ENCODE measurements at places on chromosomes 4 and X.

DNA sequence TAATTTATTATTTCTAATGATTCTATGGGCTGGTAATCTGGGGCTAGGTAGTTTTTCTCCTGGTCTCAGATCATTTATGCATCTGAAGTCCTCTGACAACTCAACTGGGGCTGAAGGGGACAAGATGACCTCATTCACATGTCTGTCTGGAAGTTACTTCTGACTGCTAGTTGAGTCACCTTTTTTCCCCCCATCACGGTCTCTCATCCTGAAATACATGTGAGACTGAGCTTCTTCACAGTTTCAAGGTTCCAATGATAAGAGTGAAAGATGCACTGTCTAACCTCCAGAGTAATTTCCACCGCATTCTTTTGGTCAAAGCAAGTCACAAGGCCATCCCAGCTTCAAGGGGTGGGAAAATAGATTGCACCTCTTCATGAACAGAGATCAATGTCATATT is 356.7 kb upstream of the RPS6KA3 start:
- no peak for DNase-seq

DNA sequence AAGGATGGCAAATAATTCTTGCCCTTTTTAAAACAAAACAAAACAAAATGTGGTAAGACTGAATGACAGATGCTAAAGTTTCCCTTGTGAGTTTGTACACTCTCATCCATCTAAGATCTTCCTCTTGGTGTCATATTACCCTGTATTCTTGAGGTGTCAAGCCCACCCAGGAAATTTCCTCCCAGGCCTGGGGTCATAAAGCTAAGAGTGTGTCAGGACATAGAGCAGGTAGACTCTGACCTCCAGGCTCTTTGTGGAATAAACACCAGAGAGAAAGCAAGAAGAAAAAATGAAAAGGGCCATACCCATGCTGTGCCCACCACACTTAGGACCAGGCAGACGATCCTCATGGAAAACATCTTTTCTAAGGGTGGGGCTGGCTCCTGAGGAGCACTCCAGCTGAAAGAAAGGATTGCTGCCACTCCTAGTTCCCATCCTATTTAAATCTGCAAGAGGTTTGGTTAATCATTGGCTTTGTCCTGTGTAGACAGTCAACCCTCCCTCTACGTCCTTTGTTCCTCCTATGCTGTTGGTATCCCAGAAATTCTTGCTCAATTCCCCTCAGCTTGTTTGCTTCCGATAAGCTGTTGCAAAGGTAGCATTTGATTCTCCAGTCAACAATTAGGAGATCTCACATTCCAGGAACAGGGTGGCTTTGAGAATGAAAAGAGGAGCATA is at the start of gene FGA:
Gene FGA (minus strand): TSS at position 414 of the 678 bp plus-strand sequence. CDS start 55 bp downstream, at position 359.
- DNase-seq = no peak

- no peak for DNase-seq
Measured at GRCh38 chr4:37667197-37668100, 18.7 kb downstream of the RELL1 start.

GRCh38 chrX:41596596-41596995 is 92.2 kb upstream of the GPR34 start:
- no peak for DNase-seq

- DNase-seq = no peak
Measured at GRCh38 chrX:112011376-112011775, 71.2 kb downstream of the TRPC5 start.

DNA sequence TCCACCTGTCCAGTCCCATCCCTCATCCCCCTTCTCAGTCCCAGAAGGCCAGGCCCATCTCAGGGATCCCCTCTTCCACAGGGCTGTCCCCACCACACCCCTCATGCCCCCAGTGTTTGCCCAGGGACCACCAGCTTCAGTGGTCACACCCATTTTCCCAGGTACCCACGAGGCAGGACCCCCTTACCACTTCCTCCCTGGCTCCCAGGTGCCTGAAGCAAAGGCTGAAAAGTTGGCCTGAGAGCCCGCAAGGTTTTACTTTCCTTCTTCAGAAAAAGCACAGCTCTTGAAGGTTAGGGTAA is 7.8 kb downstream of the TMEM271 start:
- DNase-seq = no peak

GRCh38 chr4:3046162-3046561 is 28.2 kb downstream of the HTT-AS start:
- no peak for DNase-seq

DNA sequence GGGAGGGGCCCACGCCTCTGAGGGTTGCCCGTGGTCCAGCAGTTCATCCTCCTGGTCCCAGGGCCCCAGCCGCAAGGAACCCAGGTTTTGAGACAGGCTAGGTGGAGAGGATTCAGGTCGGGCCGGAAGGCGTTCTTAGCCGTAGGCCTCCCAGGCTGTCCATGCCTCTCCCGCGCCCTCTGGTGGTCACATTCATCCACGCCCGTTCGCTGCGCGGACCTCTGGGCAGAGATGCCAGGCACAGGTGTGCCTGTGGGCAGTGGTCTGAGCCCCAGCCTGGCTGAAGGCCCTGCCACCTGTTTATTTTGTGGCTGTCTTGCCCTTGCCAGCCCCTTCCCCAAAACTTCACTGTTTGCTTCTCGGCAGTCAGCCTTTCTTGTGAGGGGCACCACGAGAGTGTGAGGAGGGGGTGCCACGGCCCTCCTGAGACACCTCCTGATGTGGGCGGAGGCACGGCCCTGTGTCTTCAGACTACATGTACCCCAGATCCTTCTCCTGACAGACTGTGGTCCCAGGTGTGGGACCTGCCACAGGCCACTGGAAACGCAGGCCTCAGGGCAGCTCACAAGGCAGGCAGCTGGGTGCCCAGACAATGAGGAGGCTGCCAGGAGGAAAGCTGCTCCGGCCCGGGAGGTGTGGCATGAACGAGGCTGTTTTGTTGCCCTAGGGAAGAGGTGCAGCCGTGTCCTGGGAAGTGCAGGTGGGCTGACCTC is 5.0 kb downstream of the UVSSA start:
- peak; percentile 80 for DNase-seq

GRCh38 chrX:38052096-38052495 is 45.7 kb downstream of the SYTL5 start:
- DNase-seq = peak; percentile 49

- no peak for DNase-seq
Measured at GRCh38 chr4:66273110-66273509, 602.8 kb upstream of the EPHA5 start.

DNA sequence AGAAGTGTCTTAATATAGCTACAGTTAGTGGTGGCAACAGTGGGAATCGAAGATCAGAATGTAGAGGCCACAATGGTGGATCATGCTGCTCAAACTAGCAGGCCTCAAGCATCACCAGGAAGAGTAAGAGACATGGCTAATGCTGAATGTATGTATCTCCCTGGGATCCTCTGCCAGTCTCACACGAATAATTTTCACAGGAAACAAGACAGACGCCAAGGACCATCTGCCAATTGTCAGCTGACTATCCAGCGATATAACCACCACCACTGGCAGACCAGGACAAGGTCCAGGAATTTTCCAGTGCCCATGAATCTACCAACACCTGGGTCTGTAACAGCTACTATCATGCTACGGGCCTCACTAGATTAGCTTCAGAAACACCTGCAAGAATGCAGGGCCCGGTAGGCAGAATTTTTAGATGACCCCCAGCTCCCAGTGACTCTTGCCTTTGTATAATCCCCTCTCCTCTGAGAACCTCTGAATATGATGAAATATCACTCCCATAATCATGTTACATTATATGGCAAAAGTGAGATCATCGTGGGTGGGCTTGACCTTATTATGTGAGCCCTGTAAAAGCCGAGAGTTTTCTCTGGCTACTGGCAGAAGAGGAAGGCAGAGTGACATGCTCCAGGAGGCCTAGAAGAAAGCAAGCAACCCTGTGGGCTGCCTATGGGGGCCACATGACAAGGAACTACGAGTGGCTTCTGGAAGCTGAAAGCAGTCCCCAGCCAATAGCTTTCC is 429.8 kb downstream of the BCOR start:
- DNase-seq = no peak

DNA sequence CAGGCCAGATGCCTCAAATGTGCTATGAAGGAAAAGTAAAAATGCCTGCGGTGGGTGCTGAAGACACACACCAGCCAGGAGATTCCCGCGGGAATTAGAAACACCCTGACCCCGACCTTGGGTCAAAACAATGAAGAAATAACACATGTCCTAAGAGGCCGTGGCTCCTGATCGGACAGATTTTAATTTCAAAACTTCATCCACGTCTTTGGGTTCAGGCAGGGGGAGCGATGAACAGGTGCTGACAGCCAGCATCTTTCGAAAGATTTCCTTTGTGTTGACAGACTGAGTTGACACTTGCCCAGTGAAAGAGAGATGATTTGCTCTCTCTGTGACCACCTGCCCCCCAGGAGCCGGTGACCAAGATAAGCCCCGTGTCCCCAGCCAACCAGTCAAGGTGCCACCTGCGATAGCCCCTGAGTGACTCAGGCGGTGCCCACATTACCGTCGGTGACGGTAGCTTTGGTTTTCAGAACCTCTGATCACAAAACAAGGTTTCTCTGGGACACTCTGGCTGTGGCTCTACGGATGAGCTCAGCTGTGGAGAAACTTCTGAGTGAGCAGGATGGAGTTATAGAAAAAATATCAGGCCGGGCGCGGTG is 11.0 kb upstream of the IL3RA start:
- no peak for DNase-seq

GRCh38 chr4:107654694-107655093 is 65.3 kb downstream of the PAPSS1 start:
- DNase-seq = no peak

- DNase-seq = no peak
Measured at GRCh38 chr4:57488366-57489162, 378.4 kb upstream of the IGFBP7 start.

DNA sequence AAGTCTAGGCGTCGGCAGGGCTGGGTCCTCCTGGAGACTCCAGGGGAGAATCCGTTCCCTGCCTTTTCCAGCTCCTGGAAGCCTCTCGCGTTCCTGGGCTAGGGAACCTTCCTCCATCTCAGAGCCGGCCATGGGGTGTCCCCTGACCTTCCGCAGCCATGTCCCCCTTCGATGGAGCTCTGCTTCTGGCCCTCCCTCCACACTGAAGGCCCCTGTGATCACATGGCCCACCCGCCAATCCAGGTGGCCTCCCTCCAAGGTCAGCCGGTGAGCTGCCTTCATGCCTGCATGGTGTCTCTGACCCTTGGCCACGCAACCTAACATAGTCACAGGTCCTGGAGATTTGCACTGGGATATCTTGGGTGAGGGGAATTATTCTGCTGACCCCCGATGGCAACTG is 69.6 kb downstream of the TRMT44 start:
- no peak for DNase-seq

- no peak for DNase-seq
Measured at GRCh38 chr4:184362396-184362795, 112.0 kb downstream of the IRF2 start.

- DNase-seq = no peak
Measured at GRCh38 chrX:115709039-115709438, 148.1 kb downstream of the PLS3 start.

GRCh38 chr4:140255467-140255866 is 101.5 kb upstream of the MAML3 start:
- peak; percentile 30 for DNase-seq

DNA sequence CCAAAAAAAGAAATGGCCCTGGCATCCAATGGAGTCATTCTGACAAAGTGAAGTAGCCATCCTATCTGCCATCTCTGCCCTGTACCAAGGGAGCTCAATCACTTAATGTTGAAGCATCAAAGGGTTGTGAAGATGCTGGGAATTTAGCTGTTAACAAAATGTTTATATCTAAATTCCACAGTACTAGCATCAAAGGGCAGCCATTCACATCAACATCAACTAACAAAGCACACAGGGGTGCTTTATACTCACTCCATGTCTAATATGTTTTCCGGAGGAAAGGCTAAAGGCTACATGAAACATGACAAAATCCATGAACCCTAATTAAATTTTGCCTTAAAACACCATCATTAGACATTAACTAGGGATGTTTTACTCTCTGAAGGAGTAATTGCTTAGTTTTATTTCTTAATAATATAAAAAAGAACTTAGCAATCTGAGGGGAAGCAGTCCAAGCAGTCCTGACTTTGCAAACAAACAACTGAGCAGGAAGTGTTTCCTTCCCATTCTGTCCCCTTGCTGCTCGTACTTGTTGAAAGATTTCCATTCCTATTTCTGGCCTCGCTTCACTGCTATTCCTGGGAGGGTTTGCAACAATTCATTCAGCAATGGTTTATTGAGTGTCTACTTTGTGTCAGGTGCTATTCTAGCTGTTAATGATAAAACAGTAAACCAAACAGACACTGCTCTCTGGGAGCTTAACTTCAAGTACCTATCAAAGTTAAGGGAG is 208.6 kb upstream of the SLC7A11 start:
- DNase-seq = no peak

GRCh38 chr4:61308033-61308432 is 107.9 kb downstream of the ADGRL3 start:
- DNase-seq = no peak

DNA sequence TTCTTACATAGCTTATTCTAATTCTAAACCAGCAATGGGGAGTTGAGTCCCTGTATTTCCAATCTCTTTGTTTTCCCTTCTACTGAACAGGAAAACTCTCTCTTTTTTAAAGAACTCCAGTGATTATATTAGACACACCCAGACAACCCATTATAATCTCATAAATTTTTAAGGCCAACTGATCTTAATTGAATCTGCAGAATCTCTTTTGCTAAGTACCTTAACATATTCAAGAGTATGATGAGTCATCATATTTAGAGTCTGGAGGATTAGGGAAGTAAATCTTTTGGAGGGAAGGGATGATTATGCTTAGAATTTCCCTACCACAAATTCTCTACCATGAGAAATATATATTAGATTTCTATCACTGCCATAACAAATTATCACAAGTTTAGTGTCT is 705.1 kb downstream of the CENPC start:
- DNase-seq = no peak

- no peak for DNase-seq
Measured at GRCh38 chrX:124250835-124251437, 81.5 kb upstream of the TEX13D start.

DNA sequence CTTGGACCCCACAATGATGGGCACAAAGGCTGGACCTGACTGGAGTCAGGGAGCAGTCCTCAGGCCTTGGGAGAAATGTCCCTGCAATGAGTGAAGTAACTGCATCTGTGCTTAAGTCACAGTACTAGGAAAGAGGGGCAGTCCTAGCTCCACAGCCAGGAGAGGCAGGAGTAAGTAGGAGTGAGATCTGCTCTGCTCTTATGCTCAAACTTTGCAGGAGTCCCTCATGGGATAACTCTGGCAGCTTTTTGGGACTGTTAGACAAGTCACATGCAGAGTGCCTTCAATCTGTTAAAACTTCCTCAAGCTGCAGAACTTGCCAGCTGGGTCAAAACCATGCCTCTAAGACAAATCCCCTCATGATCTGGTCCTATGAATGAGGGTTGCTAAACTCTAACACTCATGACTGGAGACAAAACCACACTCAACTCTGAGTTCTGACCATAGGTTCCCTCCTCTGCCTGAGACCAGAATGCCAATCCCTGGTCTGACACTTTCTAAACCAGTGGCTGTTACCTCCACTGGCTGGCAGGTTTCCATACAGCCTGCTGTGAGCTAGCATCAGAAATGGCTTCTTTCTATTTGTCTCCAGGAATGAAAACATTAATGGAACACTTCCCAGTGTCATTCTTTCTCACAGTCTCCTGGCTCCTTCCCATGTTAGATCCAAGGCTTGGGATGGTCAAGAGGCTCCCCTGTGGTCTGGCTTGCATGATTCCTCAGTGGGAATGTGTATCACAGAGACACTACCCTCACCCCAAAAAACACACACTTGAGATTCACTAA is 819.3 kb downstream of the PCDH7 start:
- DNase-seq = peak; percentile 2

Data from AG08395 (cell line).